ENCODE measurements at places on chromosomes 1 and 21. TPM values are rescaled to one million over a fixed set of nuclear protein-coding genes. Genes with fewer than 3 reads are reported as not detected.

Gene STYXL2
- not detected for total RNA-seq

Gene PERM1
- total RNA-seq: not detected

Gene APCS
- total RNA-seq: not detected

Gene ETV3L
- not detected for total RNA-seq

Gene KCNT2
- 1.2 TPM for total RNA-seq

Gene OR2T29
- not detected for total RNA-seq

Gene ZBTB21
- 13.6 TPM for total RNA-seq

Gene BMP8A
- 0.22 TPM for total RNA-seq

Gene KIF14
- total RNA-seq: 36.1 TPM

Gene RIPK4
- 0.55 TPM for total RNA-seq

Gene LINGO4
- not detected for total RNA-seq

Gene GRIK1
- not detected for total RNA-seq

Gene CFHR1
- 0.22 TPM for total RNA-seq

Gene OPTC
- total RNA-seq: not detected

Gene SFN
- 30.1 TPM for total RNA-seq

Gene S100A2
- 41.3 TPM for total RNA-seq

Gene CCDC27
- not detected for total RNA-seq

Gene OR2G6
- not detected for total RNA-seq

Gene PLA2G2A
- total RNA-seq: not detected

Gene PIGV
- total RNA-seq: 8.9 TPM

All from A172 (cell line).